Naive B cell (primary cell): ENCODE measurements at places on chromosomes 1 and 21. TPM values are rescaled to one million over a fixed set of nuclear protein-coding genes. Genes with fewer than 3 reads are reported as not detected.

Gene NUP210L
- polyA plus RNA-seq: not detected

Gene TNNI3K
- polyA plus RNA-seq: not detected

Gene MIGA1
- 15.3 TPM for polyA plus RNA-seq

DNA sequence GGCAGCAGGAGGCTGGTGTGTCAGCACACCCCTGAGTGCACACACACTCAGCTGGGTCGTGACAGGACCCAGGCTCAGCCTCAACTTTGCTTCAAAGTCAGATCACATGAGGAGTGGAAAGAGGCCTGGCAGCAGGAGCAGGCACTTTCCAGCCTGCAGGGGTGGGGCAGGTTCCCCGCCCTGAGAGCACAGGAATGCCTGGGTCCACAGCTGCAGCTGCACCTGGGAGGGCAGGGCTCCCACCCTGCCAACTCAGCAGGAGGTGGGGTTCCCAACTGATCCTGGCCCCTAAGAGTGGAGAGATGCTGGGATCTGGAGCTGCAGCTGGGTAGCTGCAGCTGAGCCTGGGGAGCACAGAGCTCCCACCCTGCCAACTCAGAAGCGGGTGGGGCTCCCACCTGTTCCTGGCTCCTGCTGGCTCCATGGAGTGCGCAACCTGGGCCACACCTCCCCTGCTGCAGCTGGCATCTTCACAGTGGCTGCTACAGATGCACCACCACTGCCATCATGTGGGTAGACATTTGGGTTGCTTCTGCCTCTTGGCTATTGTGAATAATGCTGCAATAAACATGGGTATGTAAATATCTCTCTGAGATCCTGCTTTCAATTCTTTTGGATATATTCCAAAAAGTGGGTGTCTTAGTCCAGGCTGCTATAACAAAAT is 415.4 kb downstream of the TTLL7 start:
- DNase-seq: no peak

GRCh38 chr1:225710804-225711203 is 57.9 kb upstream of the ENAH start:
- DNase-seq: no peak

- DNase-seq: peak; percentile 31
These were observed 166.8 kb downstream of the HIVEP3 start for GRCh38 chr1:41751804-41752513.
